ENCODE measurements at places on chromosomes 6 and 20.

- no peak for DNase-seq
Observed at GRCh38 chr6:42260972-42261371, 43.3 kb upstream of the MRPS10 start.

DNA sequence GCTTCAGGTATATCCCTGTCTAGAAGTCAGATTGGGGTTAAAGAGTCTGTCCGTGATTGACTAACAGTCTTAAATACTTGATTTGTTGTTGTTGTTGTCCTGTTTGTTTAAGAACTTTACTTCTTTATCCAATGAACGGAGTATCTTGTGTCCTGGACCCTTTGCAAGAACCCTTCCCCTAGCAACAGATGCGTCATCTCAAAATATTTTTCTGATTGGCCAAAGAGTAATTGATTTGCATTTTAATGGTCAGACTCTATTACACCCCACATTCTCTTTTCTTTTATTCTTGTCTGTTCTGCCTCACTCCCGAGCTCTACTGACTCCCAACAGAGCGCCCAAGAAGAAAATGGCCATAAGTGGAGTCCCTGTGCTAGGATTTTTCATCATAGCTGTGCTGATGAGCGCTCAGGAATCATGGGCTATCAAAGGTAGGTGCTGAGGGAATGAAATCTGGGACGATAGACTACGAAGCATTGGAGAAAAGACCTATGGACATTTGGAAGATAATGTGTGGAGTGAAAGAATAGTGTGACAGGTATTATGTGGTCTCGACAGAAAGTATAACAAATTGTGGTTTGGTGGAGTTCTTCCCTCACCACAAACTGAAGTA is at the start of gene HLA-DRA:
TSS of gene HLA-DRA (plus strand) at position 286 of the 613 bp plus-strand sequence. CDS start at position 350, 64 bp downstream.
- no peak for DNase-seq

- DNase-seq, result no peak
Observed at GRCh38 chr6:167267921-167268401, 23.2 kb upstream of the UNC93A start.

DNA sequence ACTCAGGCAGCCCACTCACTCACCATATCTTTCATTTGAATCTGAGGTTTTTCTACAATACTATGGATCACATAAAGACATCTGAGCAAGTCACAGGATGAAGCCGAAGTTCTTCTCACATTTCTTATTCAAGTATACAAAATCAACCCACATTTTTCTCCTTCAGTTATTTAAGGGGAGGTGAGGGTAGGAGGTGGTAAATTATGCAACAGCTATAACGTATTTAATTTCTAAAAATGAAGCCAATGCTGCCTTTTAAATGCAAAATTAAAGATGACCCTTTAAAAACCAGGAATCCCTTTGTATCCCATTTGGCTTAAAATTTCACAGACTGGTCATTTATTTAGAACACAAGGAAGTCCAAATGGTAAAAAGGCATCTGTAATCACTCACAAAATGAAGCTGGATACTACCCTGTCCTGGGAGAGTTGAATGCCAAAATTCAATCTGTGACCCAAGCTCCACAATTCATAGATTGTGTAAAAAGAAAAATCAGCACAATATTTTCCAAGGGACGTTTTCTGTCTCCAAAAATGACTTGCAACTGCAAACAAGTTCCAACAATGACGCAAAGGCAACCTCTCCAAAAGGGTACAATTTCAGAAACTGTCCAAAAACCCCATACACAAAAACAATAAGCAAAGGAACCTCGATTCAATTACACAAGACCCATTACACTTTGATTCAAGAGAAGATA is 48.8 kb downstream of the EPB41L2 start:
- DNase-seq, result no peak
